ENCODE measurements at places on chromosomes 3 and 15.

- DNase-seq: no peak
These were observed 81.6 kb downstream of the ST6GAL1 start for GRCh38 chr3:187011915-187012314.

DNA sequence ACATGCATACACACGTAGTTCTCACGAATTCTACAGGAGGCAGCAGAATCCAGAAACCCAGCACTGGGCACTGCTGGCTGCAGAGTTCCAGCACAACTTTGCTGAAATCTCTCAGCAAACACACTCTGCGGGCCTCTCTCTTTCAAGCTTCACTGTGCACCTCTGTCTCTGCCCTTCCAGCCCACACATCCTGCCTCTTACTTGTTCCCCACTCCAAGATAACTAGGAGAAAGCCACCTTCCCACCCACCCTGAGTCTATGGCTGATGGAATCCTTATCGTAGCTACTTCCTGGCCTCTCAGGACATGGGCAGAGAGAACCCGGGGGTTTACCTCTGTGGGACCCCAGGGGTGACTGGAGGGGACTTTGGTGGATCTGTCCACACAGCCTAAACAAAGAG is 11.9 kb downstream of the ANP32A start:
- no peak for DNase-seq

GRCh38 chr3:153160451-153161137 is 1.4 kb upstream of the RAP2B start:
- DNase-seq: peak; percentile 54

GRCh38 chr15:99455789-99456160 is 110.0 kb upstream of the MEF2A start:
- no peak for DNase-seq

DNA sequence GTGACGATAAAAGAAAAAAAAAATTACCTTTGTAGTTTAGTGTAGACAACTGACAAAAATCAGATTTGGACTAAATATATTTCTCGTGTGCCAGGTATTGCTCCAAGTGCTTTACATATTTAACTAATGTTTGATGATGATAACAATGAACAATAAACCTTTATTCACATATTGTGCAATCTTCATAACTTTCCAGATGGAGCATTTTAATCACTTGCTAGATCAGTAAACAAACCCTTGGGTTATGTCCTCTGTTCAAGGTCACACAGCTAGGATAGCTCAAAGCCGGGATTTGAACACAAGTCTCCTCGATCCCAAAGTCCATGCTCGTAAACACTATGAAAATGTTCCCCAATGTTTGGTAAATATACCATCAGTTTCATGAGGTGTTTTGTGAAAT is 14.5 kb downstream of the NCEH1 start:
- no peak for DNase-seq

DNA sequence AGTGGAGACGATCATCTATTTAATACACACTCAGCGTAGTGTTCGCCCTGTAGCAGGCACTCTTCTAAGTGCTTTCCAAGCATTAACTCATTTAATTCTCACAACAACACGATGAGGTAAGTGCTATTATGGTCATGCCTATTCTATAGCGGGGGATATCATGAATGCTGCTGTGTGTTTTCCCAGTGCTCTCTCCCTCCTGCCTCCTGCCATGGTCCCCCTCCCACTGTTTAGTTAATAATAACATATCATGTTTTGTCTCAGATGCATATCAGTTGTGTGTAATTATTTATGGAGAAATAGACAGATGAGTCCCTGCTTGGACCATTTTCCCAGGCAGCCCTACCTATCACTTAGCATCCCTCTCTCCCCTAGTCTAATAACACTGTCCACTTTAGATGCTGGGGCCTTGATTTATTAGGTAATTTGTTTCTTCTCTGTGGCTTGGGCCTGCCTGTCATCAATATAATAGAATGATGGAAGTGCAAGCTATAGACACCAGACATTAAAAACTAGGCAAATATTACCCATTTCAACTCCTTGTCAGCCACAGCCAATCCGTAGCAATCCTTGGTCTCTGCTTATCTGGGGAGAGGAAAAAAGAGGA is 122.9 kb upstream of the TLE3 start:
- no peak for DNase-seq

GRCh38 chr3:14577897-14578296 is 37.8 kb upstream of the GRIP2 start:
- no peak for DNase-seq

Measured in HEK293T (cell line).